ENCODE measurements at places on chromosomes 4 and X.

- DNase-seq, result no peak
Observed at GRCh38 chr4:288891-289290, 16.4 kb downstream of the ZNF732 start.

DNA sequence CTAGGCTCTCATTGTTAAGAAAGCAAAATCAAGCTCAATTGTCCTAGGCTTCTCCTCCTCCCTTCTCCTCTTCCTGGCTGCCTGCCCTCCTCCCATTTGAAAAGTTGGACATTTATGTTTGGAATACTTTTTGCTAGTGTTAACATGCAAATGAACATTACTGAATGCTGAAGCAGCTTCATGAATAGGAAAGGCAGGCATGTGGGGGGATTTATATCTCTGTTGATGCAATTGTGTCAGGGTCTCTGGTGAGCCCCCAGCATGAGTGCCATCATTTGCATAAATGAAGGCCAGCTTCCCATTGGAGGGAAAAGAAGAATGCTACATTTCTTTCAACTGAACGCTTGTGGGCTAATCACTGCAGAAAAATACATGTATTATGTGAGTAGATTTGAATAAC, 160.1 kb upstream of the NDST3 start:
- DNase-seq, result no peak

DNA sequence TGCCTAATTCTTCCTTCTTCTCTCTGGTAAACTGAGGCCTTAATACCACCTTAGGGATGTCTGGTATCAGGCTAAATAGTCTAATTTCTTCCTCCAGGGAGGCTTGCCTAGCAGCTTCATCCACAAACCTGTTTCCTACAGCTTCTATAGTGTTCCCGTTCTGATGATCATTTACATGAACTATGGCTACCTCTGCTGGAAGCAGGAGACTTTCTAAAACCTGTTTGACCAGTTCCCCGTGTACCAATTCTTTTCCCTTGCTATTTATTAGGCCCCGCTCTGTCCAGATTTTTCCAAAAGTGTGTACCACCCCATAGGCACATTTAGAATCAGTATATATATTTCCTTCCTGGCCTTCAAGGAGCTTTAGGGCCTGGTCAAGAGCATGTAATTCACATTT, 5.8 kb upstream of the USP38 start:
- DNase-seq, result no peak

DNA sequence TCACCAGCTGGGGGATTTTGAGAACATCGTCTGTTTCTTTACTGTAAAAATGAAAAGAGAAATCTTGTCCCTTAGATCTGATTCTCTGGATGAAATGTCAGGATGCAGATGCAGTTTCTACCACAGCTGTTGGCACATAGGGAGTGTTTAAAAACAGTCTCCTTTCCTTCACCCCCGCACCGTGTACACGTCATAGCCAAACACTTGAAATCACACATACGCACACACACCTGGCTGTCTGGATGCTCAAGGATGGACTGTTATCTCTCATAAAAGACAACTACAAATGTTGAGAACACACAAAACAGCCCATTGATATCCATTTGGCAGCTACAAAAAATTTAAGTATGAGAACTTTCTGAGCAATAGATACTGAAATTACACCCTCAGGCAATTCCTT, 275.8 kb upstream of the CLNK start:
- no peak for DNase-seq

DNA sequence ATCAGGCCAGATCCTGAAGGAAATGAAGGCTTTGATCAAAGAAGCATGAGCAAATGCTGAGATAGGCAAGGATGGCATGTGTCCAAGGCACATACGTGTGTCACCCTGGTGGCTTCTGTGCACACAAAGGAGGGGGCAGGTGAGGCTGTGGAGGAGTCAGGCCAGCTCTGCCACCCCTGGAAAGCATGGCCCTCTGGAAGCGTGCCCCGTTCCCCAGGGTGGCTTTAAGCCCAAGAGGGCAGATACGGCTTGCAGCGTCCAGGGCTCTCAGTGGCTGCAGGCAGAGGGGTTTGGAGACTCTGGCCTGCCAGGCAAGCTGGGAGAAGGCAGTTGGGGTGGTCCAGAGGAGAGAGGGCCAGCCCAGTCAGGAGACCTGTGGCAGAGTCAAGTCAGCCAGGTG, 25.6 kb downstream of the PNMA6E start:
- no peak for DNase-seq

- DNase-seq, result no peak
Observed at GRCh38 chrX:83022020-83022419, 486.1 kb upstream of the POU3F4 start.
